ENCODE measurements at places on chromosomes 7 and 10.

GRCh38 chr7:71325151-71325550, 193.2 kb downstream of the GALNT17 start:
- DNase-seq = no peak

GRCh38 chr7:26284995-26285632, 6.5 kb upstream of the SNX10 start:
- no peak for DNase-seq

DNA sequence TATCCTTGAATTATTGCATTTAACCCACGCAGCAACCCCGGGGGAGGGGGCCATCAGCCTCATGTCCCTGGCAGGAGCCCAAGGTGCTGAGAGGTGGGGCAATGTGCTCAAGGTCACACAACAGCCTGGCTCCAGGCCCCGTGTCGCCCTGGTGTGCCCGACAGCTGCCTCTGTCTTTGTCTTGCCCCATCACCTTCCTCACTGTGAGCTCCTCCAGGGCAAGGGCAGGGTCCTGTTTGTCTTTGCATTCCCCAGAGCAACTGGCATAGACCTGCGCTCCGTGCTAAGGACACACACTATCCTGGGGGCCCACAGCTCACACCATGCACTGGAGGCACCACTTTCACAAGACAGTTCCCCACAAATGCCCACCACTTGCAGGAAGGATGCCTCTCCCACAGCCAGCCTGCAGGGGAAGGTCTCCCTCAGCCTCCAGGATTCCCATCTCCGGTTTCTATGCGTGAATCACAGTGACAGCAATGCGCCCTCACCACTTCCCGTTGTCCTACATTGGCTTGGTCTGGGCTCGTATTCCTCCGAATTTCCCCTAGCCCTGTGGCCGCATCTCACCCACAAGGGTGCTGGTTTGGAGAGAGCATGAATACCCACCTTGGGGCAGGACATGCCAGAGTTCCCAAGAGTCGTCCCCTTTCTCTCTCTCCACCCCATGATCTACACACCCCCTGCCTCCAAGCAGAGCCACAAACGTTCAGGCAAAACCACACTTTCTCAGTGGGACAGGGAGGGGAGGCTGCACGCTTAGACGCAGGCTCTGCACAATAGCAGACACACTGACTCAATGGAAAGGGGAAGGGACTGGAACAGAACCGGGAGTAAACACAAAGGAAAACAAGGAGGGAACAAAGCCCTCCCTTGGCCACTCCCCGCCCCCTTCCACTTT, 10.3 kb downstream of the ITPRIP start:
- DNase-seq = no peak

GRCh38 chr7:32670110-32671025, 175.1 kb downstream of the AVL9 start:
- DNase-seq = no peak

- no peak for DNase-seq
Measured at GRCh38 chr10:118594392-118595063, 920 bp downstream of the PRLHR start.

GRCh38 chr7:96303105-96303685, 18.7 kb downstream of the SLC25A13 start:
- no peak for DNase-seq

GRCh38 chr7:39240864-39241263, 263.2 kb downstream of the POU6F2 start:
- no peak for DNase-seq

DNA sequence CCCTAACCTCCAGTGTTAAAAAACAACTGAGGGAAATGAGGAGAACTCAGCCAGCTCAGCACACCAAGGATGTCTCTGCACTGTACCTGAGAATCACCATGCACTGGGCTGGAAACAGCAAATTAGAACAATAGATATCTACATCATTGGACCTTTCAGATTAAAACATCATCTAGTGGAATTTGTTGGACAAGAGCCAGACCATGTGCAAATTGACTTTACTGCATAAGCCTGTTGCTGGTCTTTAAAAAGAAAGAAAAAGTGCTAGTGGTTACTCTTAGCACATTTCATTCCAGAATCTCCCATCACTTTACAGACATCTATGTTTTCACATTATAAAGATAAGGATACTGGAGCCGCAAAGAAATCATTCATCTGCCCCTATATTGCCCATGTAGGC, 75.4 kb downstream of the FGFR2 start:
- no peak for DNase-seq

GRCh38 chr7:17010637-17011300, 129.0 kb upstream of the AGR3 start:
- DNase-seq = no peak

DNA sequence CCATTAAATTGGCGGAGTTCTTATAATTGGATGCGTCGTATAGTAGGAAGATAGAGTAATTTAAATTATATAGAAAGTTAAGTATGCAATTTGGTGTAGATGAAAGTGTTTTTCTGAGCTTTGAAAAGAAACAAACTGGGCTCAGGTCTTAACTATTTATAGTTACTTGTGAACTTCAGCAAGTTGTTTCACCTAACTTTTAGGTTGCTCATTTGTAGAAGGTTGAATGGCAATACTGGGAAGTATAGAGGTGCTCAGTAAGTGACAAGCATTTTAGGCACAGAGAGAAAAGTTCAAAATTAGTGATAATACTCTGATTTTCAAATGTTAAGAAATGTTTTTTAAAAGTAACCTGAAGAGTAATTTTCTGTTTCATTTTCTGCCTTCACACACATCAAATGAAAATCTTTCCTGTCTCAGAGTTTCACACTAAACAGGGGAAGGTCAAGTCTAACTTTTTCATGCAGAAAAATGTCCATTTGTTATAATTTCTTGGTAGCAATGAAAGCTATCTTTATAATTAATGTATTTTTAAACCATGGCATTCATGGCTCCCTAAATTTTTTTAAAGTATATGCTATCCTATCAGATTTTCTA, 146.5 kb downstream of the PHF14 start:
- DNase-seq = no peak

DNA sequence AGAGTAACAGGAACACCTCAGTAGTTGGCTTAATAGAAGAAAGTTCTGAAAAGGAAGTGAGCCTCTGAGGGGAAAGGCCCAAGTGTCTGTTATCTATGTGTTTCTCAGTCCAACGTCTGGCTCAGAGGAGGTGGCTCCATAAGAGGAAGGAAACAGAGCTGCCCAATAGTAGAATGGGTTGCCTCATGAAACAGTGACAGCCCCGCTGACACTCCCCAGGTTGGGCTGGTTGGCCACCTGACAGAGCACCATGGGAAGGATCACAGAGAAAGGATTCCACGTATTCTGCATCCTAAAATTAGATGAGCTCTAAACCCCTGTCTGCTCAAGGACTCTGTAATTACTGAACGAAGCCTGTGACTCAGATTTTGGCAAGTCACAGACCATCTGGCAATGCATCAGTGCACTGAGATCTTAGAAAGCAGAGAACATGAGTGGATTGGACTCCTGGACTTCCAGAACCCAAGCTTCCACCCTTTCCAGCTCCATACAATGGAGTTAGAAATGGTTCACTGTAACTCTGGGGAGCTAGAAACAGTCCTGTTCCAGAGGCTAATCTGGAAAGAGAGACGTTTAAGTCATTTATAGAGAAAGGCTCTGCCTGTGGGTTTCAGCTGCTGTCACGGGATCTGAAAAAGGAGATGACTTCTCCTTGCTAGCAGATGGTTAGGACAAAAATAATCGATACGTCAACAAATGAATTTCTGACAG, 2.9 kb downstream of the PKD2L1 start:
- DNase-seq = no peak

DNA sequence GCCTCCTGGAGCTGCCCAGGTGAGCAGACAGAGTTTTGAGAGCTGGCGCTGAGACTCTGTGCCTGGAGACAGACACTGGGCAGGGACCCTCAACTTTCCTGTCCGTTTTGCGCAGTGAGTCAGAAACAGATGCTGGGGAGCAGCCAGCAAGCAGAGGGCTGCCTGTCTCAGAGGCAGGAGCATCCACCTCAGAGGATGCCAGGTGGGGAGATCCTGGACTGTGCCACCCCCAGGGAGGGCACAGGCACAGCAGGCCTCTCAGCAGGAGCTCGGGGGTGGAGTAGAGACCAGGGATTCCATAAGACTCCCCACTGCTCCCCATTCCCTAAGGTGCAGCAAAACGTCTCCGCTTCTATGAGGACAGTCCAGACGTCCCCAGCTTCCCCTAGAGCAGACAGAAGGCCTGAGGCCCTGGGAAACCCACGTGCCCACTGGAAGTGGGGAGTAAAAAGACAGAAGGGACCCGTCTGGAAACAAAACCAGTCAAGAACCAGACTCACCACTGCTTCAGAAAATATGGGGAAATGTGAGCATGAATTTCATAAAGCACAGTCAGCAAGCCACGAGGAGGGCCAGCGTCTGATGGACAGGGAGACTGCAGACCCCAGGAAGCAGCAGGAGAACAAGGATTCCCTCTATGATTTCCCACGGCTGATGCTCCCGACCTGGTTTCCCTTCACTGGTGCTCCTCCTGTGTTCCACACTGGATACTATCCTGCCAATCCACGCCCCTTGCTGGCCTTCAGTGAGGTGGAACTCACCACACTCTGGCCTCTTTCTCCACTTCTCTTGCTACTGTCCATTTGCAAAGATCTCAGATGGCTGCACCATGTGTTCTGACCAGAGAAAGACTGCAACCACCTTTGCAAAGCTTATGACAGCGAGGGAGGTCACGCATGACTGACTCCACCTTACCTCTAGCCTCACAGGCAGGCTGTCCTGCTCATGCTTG, 151.3 kb upstream of the FAM20C start:
- DNase-seq = no peak
